Foreskin keratinocyte (primary cell): ENCODE measurements at places on chromosomes 3 and 15. TPM values are rescaled to one million over a fixed set of nuclear protein-coding genes. Genes with fewer than 3 reads are reported as not detected.

FETUB gene
- total RNA-seq, result 0.07 TPM in 1 of 2 replicates, not detected in the other

GOLGA8J gene
- total RNA-seq, result 0.07 TPM in 1 of 2 replicates, not detected in the other

RBPMS2 gene
- not detected in 2 replicates for total RNA-seq

A4GNT gene
- not detected in 2 replicates for total RNA-seq

GCHFR gene
- 7.3 and 9.0 TPM in 2 replicates for total RNA-seq

RPL39L gene
- 48.2 and 49.3 TPM in 2 replicates for total RNA-seq

GAP43 gene
- total RNA-seq, result not detected in 2 replicates
